Epithelial cell of prostate (primary cell): ENCODE measurements at places on chromosomes 5 and 9.

GRCh38 chr5:59831326-59832010 lies 62.1 kb downstream of the PDE4D start:
- no peak for DNase-seq

DNA sequence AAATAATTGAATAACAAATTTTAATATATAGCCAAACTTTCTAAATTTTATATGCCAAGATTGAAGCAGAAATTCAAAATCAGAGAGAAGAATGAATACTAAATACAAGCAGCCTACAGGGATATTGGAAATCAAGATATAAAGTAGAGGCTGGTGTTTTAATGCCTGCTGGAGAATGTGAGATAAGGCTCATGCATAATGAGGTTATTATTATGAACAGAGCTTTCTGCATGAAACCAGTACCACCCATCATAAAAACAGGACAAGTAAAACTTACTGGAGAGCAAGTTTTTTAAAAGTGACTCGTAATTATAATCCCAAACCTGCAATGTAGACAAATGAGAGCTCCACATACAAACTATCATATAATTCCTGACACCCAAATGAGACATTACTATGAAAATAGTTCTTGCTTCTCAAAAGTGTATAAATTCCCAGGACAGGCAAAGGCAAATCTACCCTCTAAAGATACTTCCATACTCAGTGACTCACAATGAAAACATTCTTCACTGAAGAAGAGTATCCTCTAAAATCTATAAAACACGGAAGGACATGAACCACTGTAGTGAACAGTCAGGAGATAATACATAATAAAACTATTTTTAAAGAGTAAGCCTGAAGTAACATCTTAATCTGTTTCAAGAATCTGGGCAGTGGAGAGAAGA lies 532.0 kb upstream of the GRAMD2B start:
- DNase-seq: no peak

GRCh38 chr9:20698782-20699181 lies 14.7 kb downstream of the FOCAD start:
- no peak for DNase-seq

DNA sequence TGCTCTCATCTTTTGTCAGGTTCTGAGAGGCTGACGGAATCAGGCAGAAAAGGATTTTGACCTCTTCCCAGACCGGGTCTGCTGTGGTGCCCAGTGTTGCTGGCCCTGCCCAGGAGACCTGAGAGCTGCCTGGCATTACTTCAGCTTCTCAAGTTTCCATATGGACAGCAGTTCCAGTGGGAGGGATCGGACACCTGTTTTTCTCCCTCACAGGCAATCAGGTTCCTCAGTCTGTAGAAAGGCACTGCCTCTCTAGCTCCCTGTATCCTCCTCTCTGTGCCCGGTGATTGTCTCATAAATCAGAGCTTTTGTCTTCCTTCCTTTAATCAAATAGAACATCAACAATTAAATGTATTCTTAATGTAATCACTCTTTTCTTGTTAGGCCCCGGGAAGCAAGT lies 198.7 kb downstream of the SEMA6A start:
- DNase-seq: no peak

GRCh38 chr5:103942587-103943186 lies 380.1 kb upstream of the NUDT12 start:
- DNase-seq: no peak
